ENCODE measurements at places on chromosomes 7 and 10.

DNA sequence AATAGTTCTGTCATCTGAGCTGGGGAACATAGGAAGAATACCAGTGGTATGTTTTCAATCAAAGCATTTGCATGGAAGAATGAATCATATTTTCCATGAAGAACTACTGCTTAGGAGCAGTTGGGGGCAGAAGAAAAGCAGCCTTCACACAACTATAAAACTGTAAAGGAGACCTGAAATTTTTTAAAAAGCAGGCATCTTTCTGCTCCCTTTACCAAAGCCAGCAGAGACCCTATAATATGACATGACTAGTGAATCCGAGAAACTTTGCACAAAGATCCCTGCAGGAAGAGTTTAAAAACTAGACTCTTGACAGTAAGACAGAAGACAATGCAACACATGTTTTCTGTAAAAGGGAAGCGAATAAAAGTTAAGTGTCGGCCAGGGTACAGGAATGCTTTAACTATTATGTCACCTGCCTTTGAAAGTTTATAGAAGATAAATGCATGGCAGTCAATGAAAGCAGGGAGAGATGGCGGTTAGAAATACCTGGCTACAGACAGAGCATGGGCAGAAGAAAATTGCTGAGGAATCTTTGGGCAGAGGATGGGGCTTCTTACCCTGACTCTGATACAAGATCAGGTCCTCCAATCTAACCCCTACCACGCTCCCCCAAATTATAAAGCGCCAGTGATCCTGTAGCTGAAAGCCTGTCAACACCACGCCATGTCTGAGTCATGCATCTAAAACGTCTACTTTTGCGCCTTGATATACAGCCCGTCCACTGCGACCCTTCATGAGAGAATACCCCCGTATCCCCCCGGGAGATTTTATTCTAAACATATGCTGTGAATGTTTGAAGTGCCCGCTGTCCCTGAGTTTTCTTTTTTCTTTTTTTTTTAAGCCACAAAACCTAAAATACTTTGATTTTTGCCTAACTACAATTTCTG, 93.1 kb downstream of the GLI3 start:
- no peak for DNase-seq

GRCh38 chr7:96246919-96247318, 75.0 kb downstream of the SLC25A13 start:
- DNase-seq, result no peak

DNA sequence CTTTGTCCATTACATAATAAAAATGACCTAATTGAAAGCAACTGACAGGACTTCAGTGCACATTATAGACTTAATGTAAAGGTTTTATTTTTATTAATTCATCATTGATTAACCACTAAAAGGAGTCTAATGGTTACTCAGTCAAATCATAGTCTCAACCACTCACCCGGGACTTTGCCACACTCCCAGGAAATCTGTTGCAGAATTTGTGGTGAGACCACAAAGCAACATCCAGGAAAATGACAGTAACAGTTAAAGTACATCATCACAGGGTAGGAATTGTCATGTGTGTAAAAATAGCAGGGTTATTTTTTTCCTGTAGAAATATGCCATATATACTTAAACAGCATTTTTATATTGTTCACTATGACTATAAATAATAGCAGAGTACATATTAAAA, 6.3 kb upstream of the HGF start:
- DNase-seq, result no peak

- no peak for DNase-seq
Observed at GRCh38 chr7:8185926-8186683, 75.9 kb downstream of the ICA1 start.

- DNase-seq, result no peak
Observed at GRCh38 chr7:3695602-3696001, 394.6 kb downstream of the SDK1 start.

- DNase-seq, result no peak
Observed at GRCh38 chr10:69659241-69660038, 29.4 kb downstream of the FAM241B start.

DNA sequence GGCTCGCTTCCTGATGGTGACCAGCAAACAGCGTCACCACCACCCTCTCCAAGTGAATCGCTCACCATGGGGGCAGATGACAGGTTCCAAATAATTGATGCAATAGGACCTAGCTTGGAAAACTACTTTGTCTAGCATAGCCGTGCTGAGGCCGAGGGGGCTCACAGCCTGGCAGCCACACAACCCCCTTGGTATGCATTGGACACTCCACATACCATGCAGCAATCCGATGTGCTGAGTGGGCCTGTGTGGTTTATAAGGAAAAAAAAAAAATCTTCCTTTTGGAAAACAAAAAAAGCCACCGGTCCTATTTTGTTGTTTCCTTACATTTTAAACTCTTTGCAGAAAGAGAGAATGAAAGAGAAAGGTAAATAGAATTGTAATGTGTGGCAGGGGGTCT, 15.1 kb downstream of the GATA3 start:
- DNase-seq, result no peak

DNA sequence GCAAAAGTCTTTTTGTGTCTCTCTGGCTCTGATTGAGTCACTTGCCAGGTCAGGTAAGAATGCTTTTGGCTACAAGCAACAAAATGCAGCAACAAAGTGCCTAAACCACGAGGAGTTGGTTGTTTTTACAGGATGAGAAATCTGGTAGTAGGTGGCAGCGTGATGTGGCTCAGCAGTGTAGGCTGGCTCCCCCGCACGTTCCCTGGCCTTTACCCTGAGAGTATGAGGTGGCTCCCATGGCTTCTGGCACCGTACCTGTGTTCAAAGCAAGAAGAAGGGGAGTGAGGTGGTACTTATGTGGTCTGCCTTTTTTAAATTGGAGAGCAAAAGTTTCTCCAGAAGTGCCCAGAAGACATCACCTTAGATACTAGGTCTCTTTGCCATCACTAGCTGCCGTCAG, 11.7 kb downstream of the PRKRIP1 start:
- no peak for DNase-seq

GRCh38 chr10:33093362-33093761, 135.3 kb upstream of the ITGB1 start:
- DNase-seq, result no peak

- peak; percentile 74 for DNase-seq
Observed at GRCh38 chr10:91162495-91163268, 57.8 kb upstream of the PCGF5 start.

DNA sequence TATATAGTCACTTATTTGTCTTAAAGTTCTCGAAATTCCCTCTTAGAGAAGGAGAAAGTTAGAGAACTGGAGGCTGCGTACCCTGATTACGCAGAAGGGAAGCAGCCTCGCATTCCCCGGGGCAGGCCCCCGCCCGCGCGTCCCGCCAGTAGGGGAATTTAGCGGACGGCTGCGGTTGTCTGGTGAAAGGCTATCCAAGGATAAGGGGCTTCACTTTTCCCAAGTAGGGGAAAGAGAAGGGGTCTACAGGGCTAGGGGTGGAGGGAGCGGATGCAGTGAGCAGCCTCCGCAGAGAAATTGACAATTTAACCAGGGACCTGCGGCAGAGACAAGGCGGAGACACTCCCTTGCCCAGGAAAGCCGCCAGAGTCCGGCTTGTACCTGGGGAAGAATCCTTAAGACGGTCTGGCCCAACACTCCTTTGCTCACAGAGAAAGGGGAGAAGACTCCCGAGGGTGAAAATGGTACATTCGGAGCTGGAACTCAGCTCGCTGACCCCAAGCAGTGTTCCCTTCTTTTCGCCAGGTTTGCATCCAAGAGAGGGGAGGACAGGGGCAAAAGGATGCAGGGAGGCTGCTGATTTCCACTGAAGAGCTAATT, 994 bp upstream of the MAGI2 start:
- DNase-seq, result no peak

DNA sequence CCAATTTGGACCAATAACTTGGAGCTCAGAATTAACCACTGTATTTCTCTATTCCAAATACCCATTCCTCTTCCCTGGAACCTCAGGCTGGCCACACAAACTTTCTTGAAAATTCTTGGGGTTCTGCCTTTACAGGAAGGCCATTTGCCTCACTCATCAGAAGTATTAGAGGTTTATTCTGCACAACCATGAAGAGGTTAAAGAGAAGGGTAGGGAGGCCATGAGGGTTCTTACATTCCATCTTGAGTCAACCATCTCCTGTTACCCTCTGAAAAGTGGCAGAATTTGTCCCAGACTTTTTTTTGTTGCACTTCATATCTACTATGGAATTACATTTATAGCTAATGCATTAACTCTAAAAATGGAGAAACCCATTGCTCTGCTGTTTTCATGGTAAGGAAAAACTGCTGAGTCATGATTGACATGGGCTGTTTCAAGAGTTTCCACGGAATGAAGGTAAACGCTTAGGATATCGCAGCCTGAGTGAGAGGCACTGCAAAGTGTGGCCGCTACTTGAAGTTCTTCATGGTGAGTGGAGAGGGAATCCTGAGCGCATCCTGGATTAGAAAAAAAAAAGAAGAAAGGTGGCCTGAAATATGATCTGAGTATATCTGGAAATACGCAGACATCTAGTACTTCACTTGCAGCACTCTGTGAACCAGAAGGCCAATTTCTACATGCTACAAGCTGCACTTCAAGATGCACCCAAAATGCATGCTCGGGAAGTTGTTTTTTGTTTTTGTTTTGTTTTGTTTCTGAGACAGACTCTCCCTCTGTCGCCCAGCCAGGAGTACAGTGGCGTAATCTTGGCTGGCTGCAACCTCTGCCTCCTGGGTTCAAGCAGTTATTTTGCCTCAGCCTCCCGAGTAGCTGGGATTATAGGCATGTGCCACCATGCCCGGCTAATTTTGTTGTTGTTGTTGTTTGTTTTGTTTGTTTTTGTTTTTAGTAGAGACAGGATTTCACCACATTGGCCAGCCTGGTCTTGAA, 83.7 kb downstream of the KIAA1217 start:
- no peak for DNase-seq

DNA sequence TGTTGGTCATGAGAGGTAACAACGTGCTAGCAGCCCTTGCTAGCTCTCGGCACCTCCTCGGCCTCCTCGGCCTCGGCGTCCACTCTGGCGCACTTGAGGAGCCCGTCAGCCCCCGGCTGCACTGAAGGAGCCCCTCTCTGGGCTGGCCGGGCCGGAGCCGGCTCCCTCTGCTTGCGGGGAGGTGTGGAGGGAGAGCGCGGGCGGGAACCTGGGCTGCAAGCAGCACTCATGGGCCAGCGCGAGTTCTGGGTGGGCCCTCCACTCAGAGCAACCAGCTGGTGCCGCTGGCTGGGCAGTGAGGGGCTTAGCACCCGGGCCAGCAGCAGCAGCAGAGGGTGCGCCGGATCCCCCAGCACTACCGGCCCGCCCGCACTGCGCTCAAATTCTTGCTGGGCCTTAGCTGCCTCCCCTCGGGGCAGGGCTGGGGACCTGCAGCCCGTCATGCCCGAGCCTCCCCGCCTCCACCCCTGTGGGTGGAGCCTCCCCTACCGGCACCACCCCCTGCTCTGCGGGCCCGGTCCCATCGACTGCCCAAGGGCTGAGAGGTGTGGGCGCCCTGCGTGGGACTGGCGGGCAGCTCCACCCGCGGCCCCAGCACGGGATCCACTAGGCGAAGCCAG, 96.1 kb downstream of the PAXIP1 start:
- DNase-seq, result no peak

DNA sequence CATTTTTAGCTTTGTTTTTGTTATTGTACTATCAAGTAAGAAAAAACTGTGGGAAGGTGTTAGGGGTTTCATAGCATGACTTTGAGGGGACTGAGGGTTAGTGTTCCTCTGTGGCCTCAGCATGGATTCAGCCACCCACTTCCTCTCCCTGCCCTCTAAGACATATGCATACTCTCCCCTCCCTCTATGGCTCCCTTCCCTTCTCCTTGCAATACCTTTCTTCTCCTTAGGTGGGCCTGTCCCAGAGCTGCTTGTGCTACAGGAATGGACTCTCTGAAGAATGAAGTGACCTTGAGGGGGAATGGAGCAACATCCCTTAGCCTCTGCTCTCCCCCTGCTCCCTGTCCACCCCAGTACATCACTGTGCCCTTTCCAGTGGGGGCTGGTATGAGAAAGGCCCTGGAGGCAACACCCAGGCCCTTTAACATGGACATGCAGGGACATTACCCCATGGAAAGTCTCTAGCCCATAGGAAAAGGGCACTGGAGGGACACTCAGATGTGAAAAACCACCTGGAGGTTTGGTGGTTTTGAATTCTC, 22.4 kb downstream of the CDH23 start:
- DNase-seq, result no peak

DNA sequence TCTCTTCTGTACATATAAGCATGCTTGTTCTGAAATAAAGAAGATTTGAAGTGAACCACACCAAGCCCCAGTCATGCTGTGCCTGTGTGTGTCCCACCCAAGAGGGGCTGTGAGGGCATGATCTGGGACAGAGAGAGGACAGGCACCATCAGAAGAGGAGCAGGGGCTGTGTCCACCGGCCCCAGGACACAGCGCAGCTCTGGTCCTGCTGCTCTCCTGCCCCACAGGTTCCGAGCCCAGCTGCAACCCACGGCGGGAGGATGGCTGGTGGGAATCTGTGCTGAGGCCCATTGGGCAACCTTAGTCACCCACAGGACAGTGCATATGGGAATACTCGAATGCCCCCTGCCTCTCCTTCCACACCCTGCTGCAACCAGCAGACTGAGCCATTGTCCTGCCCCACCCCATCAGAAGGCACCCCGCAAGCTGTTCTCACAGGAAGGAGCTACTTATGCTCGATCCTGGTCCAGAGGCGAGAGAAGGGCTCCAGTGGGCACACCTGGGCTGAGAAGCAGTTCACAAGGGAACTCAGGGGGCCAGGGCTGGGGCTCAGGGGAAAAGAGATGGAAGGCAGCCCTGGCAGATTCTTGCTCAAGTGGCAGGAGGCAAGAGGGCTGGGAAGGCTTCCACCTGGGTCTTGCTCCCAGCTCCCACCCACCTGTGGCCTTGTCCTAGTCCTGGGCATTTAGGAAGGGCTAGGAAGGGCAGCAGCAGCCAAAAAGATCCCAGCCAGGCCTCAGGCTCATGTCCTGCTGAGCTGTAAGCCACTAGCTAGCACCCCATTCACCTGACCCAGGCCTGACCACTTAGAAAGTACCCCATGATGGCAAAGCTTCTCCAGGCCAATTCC, 31.9 kb downstream of the LDB3 start:
- no peak for DNase-seq

DNA sequence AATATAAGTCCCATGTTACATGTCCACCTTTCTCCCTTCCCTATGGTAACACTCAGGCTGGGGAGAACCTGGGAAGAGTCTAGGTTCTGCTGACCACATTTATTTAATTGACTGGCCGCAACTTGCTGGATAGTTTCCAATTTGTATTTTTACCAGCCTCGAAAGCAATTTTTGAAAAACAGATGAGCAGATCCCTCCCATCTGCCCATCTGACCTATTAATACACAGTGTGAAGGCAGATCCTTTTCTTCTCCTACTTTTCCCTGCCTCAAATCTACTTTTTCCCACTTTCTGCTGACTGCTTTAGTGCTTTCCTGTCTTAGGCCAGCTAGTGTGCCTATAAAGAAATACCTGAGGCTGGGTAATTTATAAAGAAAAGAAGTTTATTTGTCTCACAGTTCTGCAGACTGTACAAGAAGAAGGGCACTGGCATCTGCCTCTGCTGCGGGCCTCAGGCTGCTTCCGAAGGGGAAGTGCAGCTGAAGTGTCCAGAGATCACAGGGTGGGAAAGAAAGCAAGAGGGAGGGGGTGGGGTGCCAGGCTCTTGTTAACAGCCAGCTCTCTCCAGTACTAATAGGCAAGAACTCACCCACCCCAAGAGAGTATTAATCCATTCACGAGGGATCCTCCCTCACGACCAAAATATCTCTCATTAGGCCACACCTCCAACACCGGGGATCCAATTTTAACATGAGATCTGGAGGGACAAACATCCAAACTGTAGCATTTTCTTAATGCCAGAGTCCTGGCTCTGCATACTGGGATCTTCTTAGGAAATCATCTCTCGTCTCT, 336.0 kb upstream of the IGFBP3 start:
- DNase-seq, result no peak

GRCh38 chr10:119541459-119542356, 811 bp downstream of the RGS10 start:
- DNase-seq, result no peak
